NCI-H774 (cell line): ENCODE measurements at places on chromosomes 13 and 19.

DNA sequence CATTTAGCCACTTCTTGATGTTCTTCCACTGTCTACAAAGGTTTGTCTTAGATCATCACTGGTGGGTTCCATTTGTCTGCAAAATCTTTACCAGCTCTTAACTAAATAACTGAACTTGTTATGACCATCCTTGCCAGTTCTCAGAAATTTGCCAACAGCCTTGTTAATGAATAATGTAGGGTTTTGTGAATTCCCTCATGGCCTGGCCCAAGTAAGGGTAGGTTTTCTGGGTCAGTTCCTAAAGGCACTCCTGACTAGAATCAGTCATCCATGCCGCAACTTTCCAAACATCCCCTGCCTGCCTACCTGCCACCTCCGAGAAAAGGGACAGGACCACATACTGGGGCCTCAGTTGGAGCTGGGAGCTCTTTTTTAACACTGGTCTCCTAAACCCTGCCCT lies 4.0 kb downstream of the COL4A1 start:
- no peak for DNase-seq

DNA sequence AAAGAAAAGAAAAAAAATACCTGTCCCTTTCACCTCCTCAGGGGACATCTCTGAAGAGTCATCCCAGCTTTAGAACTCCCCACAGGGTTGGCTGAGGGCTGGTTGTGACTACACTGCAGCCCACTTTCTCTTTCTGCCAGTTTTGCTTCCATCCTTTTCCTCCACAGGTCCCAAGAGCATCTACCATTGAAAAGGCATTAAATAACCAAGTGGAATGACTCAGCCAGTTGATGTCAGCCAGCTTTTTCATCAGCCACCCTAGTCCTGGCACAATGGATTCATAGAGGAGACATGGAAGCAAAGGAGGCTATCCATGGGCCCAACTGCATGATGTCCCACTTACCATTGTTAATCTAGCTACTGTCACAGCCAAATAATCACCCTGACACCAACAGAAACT lies 9.2 kb upstream of the RCBTB1 start:
- DNase-seq, result no peak

DNA sequence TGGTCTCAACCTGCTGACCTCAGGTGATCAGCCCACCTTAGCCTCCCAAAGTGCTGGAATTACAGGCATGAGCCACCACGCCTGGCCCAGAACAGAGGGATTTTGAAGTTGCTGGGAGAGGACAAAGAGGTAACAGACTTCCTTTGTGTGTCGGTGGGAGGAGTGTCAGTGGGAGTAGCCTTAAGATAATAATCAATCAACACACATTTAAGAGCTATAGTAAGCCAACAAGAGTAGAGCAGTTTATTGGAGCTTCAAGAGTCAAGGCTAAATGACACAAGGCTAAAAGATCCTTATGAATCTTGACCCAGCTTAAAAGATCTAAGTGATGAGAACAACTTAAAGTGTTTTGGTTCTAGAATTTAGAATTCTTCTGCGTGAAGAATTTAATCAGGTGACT lies 47.3 kb upstream of the NBEA start:
- no peak for DNase-seq

- no peak for DNase-seq
These were observed 21.5 kb upstream of the SGCG start for GRCh38 chr13:23159205-23159759.
